ENCODE measurements at places on chromosomes 5 and 9.
A peak's percentile ranks its signal among the peaks of the same experiment; 100 is the strongest.

DNA sequence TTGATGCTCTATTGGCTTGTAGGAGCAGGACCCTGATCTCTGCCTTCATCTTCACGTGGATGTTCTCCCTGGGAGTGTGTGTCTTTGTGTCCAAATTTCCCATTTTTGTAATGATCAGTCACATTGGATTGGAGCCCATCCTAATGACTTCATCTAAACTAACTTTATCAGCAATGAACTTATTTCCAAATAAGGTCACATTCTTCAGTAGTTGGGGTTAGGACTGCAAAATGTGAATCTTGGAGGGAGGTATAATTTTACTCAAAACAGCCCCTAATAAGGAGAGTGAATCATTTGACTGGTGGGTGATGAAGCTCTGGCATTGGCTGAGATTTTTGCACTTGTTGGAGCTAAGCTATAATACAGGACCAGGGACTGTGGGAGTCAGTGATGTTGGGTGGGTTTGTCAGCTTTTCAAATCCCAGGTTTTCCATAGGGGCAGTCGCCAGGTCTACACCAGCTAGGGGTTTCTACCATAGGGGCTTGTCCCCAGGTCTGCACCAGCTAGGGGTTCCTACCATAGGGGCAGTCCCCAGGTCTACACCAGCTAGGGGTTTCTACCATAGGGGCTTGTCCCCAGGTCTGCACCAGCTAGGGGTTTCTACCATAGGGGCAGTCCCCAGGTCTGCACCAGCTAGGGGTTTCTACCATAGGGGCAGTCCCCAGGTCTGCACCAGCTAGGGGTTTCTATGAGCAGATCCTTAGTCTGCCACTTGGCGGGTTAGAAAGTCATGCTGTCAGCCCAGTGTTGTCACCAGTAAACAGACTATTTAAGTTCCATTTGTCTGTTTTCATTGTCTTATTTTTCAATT is 382.6 kb upstream of the DAP start:
- no peak for DNase-seq

DNA sequence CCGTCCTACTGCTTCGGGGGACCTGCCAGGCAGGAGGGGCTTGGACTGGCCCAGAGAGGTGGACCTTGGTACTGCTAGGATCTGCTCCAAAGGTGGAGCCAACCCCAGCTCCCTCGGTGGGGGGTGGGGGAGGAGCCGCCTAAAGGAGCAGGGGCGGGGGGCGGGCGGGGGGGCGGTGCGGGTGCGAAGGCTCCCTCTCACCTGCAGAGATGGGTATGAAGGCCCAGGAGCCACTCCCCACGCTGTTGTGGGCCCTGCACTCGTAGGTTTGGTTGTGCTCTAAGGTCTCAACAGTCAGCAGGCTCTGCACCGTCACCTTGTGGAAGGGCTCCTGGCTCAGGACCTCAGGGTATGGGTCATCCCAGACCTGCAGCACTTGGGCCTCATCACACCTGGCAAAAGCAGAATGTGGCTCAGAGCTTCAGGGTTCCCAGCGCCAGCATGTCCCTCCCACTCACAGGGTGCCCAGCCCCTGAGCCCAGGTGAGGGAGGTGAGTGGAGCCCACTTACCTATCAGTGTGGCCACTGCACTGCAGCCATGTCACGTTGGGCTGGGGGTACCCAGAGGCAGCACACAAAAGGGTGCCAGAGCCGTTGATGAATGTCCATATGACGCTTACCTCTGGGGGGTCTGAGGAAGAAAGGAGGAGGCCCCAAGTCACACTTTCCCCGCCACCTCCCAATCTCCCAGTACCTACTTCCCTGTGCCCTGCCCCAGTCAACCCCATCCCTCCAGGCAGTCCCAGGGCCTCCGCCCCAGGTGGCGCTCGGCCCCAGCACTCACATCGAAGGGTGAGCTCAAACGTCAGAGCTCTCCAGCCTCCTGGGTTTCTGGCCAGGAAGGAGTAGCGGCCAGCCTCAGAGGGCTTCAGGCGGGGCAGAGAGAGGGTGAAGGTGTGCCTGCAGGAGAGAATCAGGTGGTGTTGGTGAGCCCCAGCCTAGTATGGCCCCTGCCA is 16.4 kb downstream of the CSF1R start:
- no peak for DNase-seq

DNA sequence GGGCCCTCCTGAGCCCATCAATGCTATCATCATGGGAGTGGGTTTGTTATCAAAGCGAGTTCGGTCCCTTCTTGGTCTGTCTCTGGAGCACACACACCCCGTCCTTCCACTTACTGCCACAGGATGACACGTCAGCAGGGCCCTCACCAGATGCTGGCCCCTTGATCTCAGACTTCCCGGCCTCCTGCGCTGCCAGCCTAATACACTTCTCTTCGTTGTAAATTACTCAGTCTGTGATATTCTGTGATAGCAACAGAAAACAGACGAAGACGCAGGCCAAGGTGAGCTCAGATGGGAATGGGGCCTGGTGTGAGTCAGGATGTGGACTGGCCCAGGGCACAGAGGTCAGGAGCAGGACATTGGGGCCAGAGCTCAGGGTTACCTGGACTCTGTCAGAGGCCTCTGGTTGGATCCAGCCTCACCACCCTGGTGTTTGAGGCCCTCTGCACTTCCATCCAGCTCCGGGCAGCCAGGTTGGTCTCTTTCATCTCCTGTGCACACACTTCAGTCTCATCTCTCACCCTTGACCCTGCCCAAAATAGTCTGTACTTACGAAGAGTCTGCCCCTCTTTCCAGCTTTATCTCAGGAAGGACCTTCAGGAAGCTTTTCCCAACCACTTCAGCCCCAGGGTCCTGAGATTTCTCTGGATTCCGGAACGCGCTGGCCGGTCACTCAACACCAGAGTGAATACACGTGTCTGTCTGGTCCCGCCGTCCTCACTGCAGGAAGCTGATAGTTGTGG is 26.0 kb upstream of the CNOT6 start:
- DNase-seq = no peak

- DNase-seq = no peak
Measured at GRCh38 chr5:43193894-43194265, 1.9 kb downstream of the NIM1K start.

DNA sequence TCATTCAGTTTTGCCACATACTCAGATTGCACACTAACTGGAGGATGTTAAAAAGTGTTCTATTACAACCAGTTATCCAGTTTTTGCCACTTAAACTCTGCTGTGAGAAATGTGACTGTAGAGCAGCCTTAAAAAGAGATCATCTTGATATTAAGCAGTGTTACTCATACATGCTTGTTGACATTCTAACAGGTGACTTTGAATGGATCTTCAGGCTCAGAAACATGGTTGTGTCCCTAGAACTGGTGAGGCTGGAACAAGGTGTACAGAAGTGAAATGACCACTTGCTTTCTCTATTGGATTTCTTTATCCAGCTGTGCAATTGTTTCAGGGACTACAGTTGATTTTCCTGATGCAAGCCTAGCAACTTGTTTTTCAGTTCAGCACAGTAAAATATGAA is 166.1 kb upstream of the CCDC152 start:
- no peak for DNase-seq

- DNase-seq = no peak
Measured at GRCh38 chr5:82521431-82522051, 243.4 kb upstream of the RPS23 start.

GRCh38 chr9:70083429-70083828 is 39.8 kb downstream of the MAMDC2 start:
- DNase-seq = no peak

DNA sequence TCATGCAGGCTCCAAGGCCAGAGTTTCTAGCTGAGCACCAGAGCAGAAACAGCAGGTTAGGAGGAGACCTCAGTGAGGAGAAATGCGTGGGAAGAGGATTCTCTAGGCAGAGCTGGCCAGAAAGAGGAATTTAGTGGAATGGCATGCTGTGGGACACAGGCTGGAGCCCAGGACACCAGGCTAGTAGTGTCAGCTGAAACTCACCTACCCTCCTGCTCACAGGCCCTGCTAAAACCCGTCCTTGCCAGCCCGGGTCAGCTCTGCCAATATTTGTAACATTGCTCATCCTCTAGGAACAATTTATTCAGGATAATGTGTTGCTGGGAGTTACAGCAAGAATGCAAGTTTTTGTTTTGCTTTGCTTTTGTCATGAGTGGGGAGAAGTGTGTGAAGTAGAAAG is 40.2 kb upstream of the AGXT2 start:
- DNase-seq = no peak

DNA sequence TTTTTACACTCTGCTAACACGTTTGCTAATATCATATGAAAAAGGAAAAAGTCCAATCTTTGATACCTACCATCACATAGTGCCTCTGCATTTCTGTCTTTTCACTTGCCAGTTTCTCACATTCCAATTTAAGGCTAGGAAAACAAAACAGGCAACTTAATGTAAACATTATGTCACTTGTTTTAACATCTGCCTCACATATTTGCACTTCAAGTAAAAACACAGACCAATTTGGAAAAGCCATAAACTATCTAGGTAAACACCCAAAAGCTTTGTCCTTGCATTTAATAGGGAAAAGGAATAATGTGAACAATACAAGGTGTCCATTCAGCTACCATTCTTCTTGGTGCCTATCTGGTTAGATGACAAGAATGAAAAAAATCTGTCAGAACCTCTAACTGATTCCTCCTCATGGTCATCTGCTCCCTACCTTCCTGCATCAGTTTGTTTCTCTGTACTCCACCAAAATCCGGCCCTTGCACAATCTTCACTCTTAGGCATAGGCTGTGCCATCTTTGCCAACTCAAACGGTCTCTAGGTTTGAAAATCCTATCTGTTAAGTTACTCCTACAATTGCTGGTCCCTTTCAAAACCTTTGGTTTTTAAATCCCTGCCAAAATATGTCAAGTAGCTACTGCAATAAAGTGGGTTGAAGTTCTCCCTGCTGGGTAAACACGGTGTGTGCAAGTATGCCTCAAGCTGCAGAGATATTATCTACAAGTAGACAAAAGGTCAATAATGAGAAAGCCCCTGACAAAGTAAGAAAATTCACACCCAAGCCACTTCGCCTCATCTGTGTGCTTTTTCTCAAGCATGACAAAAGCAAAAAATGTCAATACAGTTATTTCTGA is 3.4 kb downstream of the TLE1 start:
- DNase-seq = no peak

DNA sequence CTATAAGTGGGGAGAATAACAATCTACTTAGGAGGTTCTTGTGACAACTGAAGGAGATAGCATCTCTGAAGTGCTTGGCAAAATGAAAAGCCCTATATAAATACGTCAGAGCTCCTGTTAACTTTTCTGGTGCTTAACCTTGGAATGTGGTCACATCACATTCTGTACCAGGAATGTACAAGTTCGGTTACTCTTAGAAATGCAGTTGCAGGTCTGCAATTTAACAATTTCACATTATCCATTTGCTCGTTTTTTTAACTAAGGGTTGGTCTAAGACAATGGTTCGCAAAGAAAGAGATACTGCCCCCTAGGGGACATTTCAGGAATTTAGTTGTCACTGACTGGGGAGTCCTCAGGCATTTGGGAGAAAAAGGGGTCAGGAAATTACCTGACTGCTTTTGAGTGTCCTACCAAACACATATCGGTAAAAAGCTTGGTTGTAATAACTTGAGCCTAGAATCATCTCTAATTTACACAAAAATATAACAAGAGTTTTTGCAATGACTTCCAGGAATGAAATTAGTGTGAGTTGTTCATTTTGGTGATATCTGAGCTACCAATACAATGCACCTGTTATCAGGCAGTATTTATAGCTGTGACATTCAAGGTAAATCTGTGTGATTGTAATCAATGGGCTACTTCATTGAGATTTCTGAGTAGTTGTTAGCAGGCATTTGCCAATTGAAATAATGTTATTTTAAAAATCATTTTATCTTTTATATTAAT is 5.4 kb upstream of the HBEGF start:
- DNase-seq = no peak

GRCh38 chr5:137296213-137296781 is 202.8 kb downstream of the SPOCK1 start:
- no peak for DNase-seq

DNA sequence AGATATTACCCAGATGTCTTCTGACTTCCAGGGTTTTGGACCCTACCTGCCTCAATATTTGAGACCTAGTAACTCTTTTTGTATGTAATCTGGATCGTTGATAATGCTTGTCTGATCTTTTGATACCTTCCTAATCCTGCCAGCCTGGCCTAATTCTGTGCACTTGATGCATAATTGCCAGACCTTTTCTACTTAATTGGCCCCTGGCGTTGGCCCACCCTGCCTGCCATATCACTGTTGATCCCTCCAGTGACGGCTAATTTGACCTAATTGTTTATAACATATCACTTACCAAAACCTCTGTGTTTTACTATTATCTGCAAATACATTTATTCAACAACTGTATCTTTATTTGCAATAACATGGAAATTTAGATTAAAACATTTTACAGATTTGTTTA is 49.0 kb downstream of the SLC44A1 start:
- DNase-seq = no peak

- DNase-seq = peak; percentile 66
Measured at GRCh38 chr5:458547-459353, 15.8 kb downstream of the EXOC3 start.

- DNase-seq = no peak
Measured at GRCh38 chr9:73178044-73178443, 26.4 kb downstream of the ANXA1 start.

DNA sequence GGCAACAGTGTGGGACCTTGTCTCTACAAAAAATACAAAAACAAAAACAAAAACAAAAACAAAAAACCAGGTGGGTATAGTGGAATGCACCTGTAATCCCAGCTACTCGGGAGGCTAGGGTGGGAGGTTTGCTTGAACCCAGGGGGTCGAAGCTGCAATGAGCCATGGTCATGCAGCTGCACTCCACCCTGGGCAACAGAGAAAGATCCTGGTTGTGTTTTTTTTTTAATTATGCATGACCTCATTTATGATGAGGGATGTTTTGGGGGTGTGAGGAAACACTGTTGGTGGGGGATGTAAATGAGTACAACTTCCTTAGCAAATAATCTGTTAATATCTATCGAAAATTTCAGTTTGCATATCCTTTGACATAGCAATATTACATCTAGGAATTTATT is 29.4 kb upstream of the UBE2D2 start:
- DNase-seq = no peak

DNA sequence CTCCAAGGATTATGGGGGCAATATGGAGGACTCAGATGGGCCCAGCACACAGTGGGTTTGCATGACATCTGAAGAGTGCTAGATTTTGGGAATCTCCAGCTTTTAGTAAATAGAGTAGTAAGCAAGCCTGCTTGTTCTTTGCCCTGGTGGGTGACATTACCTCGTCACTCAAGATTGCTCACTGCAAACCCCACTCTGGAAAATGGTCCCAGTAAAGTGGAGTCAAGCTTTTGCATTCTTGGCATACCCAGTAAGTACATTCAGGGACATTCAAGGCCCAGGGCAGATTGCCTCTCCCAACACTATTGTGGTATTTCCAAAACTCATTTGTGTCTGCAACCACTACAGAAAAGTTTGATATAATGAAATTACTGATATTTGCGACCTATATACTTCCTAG is 118.5 kb downstream of the INVS start:
- DNase-seq = no peak

GRCh38 chr5:59863777-59864176 is 29.7 kb downstream of the PDE4D start:
- DNase-seq = no peak

- DNase-seq = no peak
Measured at GRCh38 chr9:20044686-20045085, 255.8 kb upstream of the SLC24A2 start.

- no peak for DNase-seq
Measured at GRCh38 chr5:60888359-60889061, 44.4 kb upstream of the ELOVL7 start.

GRCh38 chr5:32123889-32124676 is 50.0 kb downstream of the GOLPH3 start:
- DNase-seq = no peak

- DNase-seq = no peak
Measured at GRCh38 chr9:109499631-109500410, 1.7 kb upstream of the PTPN3 start.
